GM13977 (cell line): ENCODE measurements at places on chromosomes 7 and 10.

DNA sequence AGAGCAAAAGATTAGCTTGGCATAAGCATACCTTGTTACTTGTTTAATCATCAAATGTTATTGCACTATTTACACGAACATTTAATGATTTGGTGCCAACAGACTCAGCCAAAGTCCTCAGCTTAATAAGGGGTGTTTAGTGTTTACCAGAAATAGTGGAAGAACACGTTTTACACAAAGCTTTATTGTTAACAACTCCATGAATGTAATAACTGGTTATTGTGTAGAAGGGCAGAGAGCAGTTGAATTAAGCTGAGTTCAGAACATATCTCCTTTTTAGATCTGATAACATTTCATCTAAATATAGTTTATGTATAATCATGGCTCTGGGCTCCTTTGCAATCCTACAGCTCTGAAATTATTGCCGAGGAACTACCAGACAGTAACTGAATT is 99.1 kb downstream of the CABCOCO1 start:
- DNase-seq = no peak

GRCh38 chr7:30206491-30206890 is 71.7 kb downstream of the MTURN start:
- DNase-seq = no peak

DNA sequence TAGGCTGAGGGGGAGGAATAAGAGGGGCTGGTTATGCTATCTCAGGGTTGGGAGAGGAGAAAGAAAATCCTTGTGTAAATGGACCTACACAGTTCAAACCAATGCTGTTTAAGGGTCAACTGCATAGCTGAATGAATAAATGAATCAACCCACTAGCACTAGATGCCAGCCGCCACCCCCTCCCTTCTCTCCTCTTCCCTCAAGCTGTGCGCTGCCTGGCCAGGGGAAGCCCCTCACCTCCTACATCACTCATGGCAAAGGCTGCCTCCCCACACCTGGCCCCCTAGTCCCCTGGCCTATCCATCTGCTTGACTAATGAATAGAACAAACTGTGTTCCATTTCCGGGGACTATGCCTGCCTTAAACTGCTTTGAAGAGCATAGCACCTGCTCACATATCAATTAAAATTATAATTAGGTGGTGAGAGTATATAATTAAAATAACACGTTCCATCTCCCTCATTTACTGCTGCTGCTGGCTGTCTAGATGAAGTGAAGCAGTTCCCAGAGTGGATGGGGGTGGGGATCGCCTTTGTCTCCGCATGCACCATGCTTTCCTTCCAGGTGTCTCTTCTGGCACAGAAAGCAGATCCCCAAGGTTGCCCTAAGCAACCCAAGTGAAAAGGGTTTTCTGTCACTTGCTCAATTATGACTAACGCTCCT is 32.6 kb downstream of the GRID1 start:
- no peak for DNase-seq

DNA sequence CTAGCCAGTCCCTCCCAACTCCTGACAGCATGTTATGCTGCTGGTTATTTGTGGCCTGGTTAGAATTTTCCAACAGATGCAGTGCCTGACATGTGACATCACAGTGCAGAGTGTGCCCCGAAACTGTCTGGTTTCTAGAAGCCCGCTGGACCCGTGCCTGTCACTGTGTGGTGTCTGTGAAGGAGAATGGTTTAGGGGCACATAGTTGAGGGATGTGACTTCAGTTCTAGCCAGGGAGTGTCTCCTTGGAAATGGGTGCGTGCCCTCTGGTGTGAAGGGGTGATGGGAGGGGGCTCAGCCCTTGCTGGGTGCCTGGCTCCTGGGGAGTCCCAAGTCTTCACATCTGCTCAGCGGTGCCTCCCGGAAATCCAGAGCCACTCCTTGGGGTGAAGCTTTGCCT is 303.6 kb downstream of the GLRX3 start:
- DNase-seq = no peak

DNA sequence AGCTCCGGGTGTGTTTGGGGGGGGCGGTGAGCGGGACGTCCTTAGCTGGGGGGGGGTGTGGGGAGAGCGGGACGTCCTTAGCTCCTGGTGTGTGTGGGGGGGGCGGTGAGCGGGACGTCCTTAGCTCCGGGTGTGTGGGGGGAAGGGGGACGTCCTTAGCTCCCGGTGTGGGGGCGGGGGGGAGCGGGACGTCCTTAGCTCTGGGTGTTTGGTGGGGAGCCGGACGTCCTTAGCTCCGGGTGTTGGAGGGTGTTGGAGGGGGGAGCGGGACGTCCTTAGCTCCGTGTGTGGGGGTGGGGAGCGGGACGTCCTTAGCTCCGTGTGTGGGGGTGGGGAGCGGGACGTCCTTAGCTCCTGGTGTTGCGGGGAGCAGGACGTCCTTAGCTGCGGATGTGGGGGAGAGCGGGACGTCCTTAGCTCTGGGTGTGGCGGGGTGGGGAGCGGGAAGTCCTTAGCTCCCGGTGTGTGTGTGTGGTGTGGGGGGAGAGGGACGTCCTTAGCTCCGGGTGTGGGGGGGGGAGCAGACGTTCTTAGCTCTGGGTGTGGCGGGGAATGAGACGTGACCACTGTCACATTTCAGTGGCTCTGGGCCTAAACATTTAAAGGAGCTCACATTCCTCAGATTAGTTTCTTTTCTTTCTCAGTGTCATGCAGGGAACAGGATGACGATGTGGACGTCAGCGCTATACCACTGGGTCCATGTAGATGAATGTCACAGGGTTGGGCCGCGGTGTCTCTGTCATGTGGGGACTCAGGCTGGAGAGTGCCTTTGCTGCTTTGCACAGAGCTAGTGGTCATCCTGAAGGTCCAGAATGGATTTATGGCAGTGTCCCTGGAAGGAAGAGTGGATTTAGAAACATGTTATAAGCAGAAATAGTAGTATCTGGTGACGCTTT is 7.5 kb downstream of the DYNC2I1 start:
- peak; percentile 68 for DNase-seq

GRCh38 chr10:42959833-42960232 is 117.0 kb upstream of the RET start:
- no peak for DNase-seq
